Activated naive CD4-positive, alpha-beta T cell treated with anti-CD3 and anti-CD28 coated beads, Interleukin-2, amount 50 U/mL, for 72 hours (primary cell): ENCODE measurements at places on chromosomes 5 and 9. TPM values are rescaled to one million over a fixed set of nuclear protein-coding genes. Genes with fewer than 3 reads are reported as not detected.

MCC gene
- total RNA-seq: 0.89 TPM

GAS1 gene
- total RNA-seq: not detected

HK3 gene
- 0.27 TPM for total RNA-seq

LRRC19 gene
- not detected for total RNA-seq

IFNB1 gene
- 0.80 TPM for total RNA-seq

PCDHA2 gene
- not detected for total RNA-seq

NFIB gene
- not detected for total RNA-seq

ISL1 gene
- total RNA-seq: not detected

DNA sequence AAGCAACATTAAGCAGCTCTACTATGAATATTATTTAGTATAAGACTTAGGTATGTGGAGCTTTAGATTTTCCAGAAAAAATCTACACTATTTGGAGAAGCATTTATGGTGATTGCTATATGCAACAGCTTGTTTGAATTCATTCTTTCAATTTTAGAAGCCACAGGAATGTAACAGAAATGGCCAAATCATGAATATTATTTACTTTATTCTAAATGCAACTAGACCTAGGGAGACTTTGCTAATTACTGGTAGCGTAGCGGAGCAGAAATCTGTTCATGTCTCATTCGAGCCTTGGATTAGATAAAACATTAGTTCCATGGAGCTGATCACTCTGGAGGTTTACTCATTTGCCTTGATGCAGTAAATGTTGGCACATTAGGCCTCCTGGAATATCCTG lies 290.2 kb downstream of the ZNF608 start:
- DNase-seq: no peak

- DNase-seq: no peak
These were observed 54.5 kb downstream of the ZNF366 start for GRCh38 chr5:72452515-72453245.

DNA sequence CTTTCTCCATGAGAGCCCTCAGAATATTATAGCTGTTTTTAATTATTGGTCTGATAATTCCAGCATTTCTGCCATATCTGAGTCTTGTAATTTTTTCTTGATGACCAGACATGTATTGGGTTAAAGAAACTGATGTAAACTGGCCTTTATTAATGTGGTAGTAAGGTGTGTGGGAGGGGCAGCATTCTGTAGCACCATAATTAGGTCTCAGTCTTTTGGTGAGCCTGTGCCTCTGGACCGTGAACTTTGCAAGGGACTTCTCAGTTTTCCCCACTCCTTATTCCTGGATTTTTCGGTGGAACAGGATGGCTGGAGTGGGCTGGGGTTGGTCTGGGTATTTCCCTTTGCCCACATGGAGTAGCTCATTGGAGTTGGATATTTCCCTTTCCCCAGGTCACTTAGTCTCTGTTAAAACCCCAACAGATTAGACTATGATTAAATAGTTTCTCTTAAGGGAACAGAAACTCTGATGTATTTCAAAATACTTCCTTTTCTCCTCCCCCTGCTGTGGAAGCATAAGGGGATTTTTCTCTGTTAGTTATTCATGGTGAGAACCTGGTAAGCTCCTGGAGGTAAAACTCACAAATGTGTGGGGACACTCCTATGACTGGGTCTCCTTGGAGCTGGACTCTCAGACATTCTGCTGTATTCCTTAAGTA lies 52.4 kb downstream of the FSD1L start:
- DNase-seq: no peak

- DNase-seq: no peak
These were observed 78.3 kb downstream of the ADAMTS16 start for GRCh38 chr5:5218396-5218795.

DNA sequence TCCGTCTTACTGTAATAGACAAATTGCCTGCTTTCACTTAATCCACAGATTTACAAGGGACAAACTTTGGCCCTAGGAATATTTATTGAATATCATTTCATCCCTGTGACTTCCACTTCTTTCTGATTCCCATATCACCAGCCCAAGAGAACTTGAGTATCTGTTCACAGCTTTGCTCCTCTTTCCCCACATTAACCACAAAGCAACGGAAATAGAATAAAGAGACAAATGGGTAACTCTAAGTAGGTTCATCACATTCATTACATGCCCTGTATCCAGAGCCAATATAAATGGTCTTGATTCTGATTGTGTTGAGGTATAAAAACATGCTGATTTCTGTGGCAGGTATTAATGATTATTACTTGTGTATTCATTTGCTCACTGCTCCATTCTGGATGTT lies 41.9 kb downstream of the TMEM252 start:
- no peak for DNase-seq

DNA sequence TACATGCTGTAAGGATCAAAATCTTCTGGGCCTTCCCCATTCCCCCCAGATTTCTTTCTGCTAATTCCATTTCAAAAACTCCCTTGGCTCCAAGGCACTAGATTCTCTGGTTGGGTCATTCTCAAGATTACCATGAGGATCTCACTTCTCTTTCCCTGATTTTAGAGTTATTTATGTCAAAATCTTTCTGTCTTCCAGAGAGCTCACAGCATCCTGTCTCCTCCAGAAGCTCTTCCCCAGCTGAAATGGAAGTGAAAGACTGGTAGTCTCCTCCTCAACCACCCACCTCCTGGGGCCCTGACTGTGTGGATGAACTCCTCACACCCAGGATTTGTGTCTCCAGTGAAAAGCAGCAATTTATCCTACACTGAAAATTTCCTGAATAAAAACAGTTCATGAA lies 11.9 kb upstream of the ZNF366 start:
- no peak for DNase-seq

GRCh38 chr9:80797101-80797829 lies 892.1 kb downstream of the TLE1 start:
- no peak for DNase-seq

- no peak for DNase-seq
These were observed 205.4 kb downstream of the LURAP1L start for GRCh38 chr9:12980085-12980851.

DNA sequence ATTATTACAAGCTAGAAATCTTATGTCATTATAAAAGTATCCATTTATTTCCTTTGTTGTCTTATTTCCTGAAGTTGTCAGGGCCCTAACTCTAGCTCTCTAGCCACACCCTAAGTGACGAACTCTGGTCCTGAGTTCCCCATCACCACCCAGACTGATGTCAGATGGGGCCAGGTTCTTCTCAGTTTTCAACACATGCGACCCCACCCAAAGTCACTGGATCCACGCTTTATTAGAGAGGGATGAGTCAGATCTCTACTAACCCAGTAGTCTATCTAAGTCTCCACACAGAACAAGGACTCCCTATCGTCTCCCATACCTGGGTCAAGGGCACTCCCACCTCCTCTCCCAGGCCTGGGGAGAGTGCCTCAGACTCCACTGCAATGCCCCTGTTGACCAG lies 6.8 kb upstream of the FEM1C start:
- no peak for DNase-seq

- DNase-seq: peak; percentile 71
These were observed 110.4 kb downstream of the TRPM6 start for GRCh38 chr9:74777136-74777879.

DNA sequence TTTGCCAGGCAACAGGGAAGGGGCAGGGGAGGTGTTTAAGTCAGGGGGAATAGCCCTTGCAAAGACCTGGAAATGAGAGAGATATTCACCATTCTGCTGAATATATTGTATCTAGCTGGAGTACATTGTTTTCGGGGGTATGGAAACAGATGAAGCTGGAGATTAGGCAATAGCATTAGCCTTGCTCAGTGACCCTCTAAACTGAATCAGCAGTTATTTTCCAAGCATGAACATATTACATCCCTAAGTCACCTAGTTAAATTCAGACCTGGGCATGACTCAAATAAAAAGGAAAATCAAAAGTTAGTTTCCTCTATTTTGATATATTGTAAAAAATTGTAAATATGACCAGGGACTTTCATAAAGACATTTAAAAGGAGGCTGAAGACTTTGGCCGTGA lies 544.6 kb upstream of the TRPC7 start:
- no peak for DNase-seq

- no peak for DNase-seq
These were observed 218.5 kb upstream of the SLC30A5 start for GRCh38 chr5:68875351-68875750.

- no peak for DNase-seq
These were observed 12.3 kb downstream of the GFPT2 start for GRCh38 chr5:180340856-180341255.

GRCh38 chr9:272251-273213 lies 57.9 kb downstream of the DOCK8 start:
- peak; percentile 58 for DNase-seq

DNA sequence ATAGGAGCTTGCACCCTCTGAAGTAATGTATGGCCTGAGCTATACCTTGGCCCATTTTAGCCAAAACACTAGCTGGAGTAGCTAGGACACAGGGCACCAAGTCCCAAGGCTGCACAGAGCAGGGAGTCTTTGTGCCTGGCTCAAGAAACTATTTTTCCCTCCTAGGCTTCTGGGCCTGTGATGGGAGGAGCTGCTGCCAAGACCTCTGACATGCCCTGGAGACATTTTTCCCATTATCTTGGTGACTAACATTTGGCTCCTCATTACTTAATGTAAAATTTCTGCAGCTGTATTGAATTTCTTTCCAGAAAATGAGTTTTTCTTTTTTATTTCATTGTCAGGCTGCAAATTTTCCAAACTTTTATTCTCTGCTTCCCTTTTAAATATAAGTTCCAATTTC lies 1099.2 kb downstream of the CDH18 start:
- no peak for DNase-seq

GRCh38 chr5:54873691-54874090 lies 111.7 kb downstream of the ESM1 start:
- DNase-seq: no peak

GRCh38 chr5:136285096-136285855 lies 80.1 kb downstream of the TRPC7 start:
- no peak for DNase-seq
